Hypothalamus (tissue), 51 donors: ENCODE measurements at places on chromosomes 5 and 9.

DNA sequence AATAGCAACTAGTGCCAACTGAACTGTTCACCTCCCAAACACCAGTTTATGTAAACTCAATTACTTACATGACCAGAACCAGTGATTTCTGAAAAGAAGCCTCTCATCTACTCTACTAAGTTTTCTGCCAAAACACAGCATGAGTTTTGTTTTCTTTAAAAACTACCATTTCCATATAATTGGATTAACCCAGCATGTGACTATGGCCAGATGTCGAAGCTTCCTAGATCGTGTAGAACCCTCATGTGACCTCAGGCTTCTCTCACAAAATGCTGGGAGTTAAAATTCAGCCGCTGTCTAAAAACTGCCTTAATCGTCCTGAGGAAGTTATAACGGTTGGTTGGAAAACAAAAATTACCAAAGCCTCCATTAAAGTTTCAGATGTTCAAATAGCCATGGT, 303.5 kb downstream of the IRX1 start:
- DNase-seq, result no peak

DNA sequence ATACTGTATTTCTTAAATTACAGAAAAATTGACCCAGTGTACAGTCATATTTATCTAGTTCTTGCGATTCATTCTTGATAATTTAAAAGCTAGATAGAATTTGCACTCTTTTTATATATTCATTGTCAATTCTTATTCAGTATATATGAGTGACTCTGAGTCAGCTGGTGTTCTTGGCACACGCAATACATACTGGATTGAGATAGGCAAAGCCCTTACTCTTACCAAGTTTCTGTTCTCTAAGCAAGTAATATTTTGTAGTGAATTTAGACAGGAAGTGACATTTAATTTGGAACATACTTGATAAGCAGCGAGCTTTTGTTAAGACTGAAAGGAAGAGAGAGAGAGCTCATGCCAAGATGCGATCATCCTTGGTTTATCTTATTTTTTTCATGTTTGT, 57.7 kb downstream of the GPBP1 start:
- DNase-seq, result no peak

- DNase-seq, result no peak
These were observed 31.1 kb upstream of the SLC6A3 start for GRCh38 chr5:1476181-1476966.

DNA sequence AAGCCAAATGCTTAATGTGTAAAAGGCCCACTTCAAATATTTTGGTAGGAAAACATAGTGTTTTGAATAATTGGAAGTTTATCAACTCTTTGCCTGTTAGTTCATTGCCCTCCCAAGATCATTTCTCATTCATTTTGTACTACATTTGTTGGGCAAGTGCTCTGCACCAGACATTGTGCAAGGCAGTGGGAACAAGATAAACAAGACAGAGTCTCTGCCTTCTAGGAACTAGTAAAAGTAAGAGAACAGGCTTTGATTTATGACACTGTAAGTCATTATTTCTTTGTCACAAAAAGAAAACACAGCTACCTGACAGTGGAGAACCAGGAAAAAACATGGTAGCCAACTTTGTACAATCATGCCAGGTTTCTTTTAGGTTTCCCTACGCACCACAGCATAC, 63.7 kb upstream of the PAM start:
- DNase-seq, result no peak

- DNase-seq, result no peak
These were observed 45.2 kb downstream of the SEMA5A start for GRCh38 chr5:9500625-9501024.

- no peak for DNase-seq
These were observed 824.0 kb upstream of the ARRDC3 start for GRCh38 chr5:92207151-92207550.

DNA sequence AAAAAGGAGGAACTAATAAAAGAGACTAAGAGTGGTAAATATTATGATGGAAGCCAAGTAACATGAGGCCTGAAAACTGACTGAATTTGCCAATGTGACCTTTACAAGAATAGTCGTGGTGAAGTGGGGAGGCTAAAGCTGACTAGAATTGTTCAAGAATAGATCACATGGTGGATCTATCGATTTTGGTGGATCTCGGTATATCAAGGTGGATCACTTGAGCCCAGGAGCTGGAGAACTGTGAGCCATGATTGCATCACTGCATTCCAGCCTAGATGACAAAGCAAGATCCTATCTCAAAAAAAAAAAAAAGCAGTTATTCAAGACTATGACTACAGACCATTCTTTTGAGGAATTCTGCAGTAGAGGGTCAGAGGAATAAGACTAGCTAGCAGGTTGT, 15.1 kb downstream of the ERMP1 start:
- DNase-seq, result no peak

- no peak for DNase-seq
These were observed 20.6 kb upstream of the ANGPTL2 start for GRCh38 chr9:127142931-127143464.

DNA sequence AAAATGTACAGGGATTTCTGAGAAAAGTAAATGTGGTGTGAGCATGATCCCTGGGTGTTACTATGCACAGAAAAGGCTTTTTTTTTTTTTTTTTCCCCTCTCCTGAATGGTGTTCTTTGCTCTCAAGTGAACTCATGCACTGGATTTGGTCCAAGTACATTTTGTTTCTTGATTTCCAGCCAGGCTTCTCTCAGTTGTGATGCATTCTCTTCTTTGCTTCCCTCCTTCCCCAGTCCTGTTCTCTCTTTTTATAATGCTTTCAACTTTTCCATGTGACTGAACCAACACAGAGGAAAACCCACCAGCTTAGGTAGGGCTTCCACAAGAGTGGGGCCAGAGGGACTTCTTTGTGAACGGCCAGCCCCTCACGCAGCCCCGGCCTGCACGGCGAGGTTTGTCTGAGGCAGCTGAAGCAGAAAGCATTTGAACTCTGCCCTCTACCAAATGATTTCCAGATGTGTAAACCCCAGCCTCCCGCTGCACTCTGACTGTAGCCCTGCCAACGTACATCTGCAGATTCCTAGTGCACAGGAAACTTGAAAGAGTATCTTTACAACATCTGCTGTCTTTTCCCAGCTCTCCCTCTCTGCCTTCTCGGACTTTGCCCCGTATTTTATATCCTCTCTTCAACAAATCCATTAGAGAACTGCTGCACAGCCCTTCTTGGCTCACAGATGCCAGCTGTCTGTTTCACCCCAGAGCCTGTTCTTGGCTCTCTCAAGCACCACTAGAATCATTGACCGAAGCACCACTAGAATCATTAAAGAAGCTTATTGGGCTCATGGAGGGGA, 71.8 kb upstream of the CD180 start:
- peak; percentile 65 for DNase-seq

DNA sequence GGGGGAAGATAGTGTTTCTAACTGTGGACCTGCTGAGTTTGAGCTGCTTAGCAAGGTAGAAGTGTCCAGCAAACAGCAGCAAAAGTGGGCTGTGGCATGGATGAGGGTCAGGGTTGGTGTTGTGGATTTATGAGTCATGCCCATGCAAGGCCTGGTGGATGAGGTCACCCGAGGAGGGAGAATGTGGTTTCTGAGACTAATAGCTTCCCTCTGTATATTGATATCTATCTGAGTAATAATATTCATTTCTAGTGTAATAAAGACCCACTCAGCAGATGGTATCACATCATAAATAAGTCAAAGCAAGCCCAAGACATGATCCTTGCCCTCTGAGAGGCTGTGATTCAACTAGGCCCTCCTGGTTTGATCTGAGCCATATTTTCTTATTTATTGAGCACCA, 597.8 kb upstream of the CLINT1 start:
- DNase-seq, result no peak
